Right lobe of liver (tissue), 6 donors: ENCODE measurements at places on chromosomes 11 and 22. TPM values are rescaled to one million over a fixed set of nuclear protein-coding genes. Genes with fewer than 3 reads are reported as not detected.

The LRRC74B gene
- total RNA-seq: not detected

The ELFN2 gene
- total RNA-seq: 0.07 TPM

GRCh38 chr11:69645801-69646492 lies 5.0 kb downstream of the CCND1 start:
- H3K36me3 ChIP-seq: peaks cover 17% of the 10 kb centered on the region
- H3K27me3 ChIP-seq: no peaks in the 10 kb centered on the region
- H3K4me3 ChIP-seq: no peak overlapping the region
- DNase-seq: peak; percentile 45
- no peak overlapping the region for H3K27ac ChIP-seq

DNA sequence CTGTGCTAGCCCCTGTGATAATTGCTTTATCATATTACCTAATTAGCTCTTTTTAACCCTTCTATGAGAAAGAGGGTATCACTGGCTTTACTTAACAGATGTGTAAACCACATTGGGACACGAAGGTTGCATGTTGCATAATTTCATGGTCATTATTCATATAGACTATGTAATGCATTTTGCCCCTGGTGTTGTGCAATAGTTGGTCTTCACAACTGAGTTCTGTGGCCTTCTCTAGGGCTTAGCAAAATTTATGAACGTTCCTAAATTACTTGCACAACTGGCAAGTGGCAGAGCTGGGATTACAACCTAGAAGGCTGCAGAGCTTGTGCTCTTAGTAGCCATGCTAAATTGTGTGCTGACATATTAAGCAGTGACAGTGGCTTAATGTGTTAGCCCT lies 34.6 kb upstream of the PDGFD start:
- H3K27ac ChIP-seq: no peak overlapping the region
- no peak overlapping the region for H3K4me3 ChIP-seq

DNA sequence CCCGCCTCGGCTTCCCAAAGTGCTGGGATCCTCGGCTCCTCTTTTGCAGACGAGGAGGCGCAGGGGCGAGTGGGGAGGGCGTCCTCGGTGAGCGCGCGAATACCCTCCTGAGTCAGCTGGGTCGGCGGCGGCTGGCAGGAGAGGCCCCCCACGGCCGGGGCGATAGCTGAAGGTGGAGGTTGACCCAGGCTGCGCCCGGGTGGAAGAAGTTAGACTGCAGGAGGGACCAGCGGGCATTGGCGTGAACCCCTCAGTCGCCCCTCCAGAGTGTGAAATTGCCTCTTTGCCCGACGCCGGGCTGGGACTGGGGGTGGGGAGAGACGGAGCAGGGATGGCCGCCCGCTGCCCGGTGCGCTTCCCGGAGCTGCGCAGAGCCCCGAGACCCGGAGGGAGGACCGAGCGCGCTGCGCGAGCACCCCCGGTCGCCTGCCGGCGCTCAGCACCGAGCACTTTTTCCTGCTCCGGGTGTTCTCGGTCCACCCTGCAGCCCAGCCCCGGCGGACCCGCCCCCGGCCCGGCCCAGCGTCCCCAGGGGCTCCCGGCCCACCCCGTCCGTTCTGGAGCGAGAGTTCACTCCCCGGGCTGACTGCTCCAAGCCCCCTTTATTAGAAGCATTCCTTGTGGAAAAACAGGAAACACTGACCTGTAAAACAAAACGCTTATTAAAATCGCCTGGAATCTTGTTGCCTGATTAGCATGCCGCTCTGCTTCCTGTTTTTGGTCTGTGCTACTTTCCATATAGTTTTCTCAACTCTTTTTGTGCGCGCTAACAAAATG lies 13.7 kb upstream of the CPT1A start:
- no peaks in the 10 kb centered on the region for H3K27me3 ChIP-seq
- H3K36me3 ChIP-seq: no peaks in the 10 kb centered on the region
- H3K4me1 ChIP-seq: peaks cover 17% of the 10 kb centered on the region
- H3K4me3 ChIP-seq: peak overlapping the region; percentile 45

DNA sequence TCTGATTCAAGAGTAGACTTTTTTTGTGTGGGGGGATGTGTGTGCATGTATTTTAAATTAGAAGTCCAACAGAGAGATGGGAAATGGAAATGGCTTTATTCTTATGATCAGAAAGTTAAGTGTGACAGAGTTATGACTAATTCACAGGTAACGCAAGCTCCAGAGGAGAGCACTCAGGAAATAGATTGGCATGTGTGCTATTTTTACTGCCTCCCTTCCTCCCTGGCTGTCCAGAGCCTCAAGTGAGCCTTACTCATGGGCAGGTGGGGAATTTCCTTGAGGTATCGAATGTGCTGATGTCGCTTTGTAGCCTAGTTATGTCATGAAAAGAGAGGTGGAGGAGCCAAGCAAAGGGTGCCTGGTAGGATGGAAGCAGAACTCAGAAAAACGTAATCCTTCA lies 70.3 kb upstream of the BDNF start:
- H3K27ac ChIP-seq: no peak overlapping the region
- no peaks in the 10 kb centered on the region for H3K27me3 ChIP-seq
- DNase-seq: no peak
- no peaks in the 10 kb centered on the region for H3K36me3 ChIP-seq
- H3K4me1 ChIP-seq: no peaks in the 10 kb centered on the region
- no peak overlapping the region for H3K4me3 ChIP-seq

DNA sequence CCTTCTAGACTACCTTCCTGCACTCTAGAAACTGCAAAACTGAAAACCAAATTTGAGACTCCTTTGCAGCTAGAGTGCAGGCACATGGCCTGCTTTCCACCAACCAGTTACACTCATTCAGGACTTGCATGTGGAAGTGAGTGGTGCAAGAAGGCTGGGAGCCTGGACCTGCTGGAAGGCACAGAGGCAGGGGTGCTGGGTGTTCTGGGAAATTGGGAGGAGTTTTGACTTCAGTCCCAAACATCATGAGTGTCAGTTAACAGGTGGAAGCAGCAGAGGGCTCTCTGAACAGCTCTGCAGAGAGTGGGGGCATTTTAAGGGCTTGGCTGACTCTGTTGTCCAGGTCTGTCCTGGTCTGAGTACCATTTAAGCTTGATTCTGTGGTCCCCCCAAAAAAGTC lies 49.3 kb upstream of the SYT13 start:
- H3K36me3 ChIP-seq: no peaks in the 10 kb centered on the region
- no peak overlapping the region for H3K27ac ChIP-seq

- no peaks in the 10 kb centered on the region for H3K27me3 ChIP-seq
- no peaks in the 10 kb centered on the region for H3K36me3 ChIP-seq
- no peak overlapping the region for H3K27ac ChIP-seq
- H3K4me3 ChIP-seq: no peak overlapping the region
- no peak for DNase-seq
These were observed 514.9 kb downstream of the BUD13 start for GRCh38 chr11:116257883-116258282.
